ENCODE measurements at places on chromosomes 5 and 9.

DNA sequence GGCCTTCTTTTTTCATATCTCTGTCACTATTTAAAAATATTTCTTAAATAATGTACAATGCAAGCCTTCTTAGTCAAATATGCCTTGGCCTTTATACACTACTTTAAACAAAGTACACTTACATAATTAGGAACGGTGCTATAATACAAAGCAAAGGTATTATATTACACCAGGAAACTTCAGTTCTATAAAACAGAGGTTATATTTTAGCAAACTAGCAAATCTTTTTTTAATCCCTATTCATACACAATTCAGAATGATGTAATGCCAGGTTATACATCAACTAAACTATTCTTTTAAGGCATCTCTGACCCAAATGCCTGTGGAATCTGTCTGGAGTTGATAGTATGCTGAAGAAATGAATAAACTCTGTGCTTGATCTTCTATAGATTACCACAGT lies 10.7 kb upstream of the LURAP1L start:
- no peak for DNase-seq

DNA sequence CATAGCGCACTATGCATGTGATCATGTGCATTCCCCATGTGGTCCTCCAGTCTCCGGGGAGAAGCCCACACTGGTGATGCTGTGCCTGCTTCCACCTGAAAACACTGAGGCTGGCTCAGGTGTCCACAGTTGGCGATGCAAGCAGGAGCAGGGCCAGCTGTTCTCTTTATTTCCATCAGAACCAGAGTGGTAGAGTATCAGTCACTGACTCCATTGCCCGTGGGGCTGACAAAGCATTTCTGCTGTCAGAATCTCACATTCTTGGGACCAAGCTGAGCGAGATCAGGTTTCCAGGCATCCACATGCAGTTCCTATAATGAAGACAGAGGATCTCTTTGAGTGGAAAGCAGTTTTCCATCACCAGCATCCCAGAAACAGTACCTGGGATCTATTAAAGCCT lies 52.5 kb downstream of the GADD45G start:
- DNase-seq: no peak

- no peak for DNase-seq
Measured at GRCh38 chr9:137449931-137450538, 8.9 kb upstream of the ENTPD8 start.

GRCh38 chr5:67699560-67699959 lies 503.0 kb upstream of the CD180 start:
- DNase-seq: no peak

GRCh38 chr9:33860200-33860871 lies 43.4 kb downstream of the UBE2R2 start:
- DNase-seq: peak; percentile 15

Data from adipocyte (in vitro differentiated cells).